Epithelial cell of proximal tubule (primary cell): ENCODE measurements at places on chromosomes 4 and X. TPM values are rescaled to one million over a fixed set of nuclear protein-coding genes. Genes with fewer than 3 reads are reported as not detected.
A peak's percentile ranks its signal among the peaks of the same experiment; 100 is the strongest.

The CCNB3 gene
- total RNA-seq: 0.17 and 2.9 TPM in 2 replicates

The CENPU gene
- total RNA-seq: 33.7 and 75.8 TPM in 2 replicates

The NUDT10 gene
- total RNA-seq: 3.0 and 3.2 TPM in 2 replicates

The ERVMER34-1 gene
- 3.5 and 6.5 TPM in 2 replicates for total RNA-seq

The KDR gene
- 0.29 and 1.4 TPM in 2 replicates for total RNA-seq

DNA sequence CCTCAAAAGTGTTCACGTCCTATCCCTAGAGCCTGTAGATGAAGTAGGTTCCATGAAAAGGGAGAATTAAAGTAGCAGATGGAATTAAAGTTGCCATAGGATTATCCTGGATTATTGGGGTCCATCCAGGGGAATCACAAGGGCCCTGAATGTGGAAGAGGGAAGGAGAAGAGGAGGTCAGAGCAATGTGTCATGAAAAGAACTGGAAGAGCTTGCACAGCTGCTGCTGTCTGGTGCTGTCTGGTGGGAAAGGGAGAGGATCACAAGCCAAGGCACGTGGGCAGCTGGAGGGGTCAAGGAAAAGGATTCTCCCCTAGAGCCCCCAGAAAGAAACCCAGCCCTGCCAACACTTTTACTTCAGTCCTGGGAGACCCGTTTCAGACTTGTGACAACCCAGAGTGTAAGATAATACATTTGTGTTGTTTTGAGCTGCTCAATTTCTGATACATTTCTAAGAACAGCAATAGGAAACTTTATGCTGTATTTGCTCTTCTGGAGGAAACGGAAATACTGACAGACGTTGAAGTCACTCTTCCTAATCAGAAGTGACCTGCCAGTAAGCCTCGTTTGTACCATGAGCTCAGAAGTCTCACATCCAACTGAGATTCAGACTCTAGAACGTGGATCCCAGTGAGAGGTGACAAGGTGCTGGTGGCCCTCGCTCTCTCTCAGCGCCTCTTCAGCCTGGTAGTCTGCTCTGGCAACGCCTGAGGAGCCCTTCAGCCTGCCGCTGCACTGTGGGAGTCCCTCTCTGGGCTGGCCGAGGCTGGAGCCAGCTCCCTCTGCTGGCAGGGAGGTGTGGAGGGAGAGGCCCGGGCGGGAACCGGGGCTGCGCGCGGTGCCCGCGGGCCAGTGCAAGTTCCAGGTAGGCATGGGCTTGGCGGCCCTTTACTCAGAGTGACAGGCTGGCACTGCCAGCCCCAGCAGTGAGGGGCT is 34.7 kb upstream of the ENPP6 start:
- no peak for DNase-seq

DNA sequence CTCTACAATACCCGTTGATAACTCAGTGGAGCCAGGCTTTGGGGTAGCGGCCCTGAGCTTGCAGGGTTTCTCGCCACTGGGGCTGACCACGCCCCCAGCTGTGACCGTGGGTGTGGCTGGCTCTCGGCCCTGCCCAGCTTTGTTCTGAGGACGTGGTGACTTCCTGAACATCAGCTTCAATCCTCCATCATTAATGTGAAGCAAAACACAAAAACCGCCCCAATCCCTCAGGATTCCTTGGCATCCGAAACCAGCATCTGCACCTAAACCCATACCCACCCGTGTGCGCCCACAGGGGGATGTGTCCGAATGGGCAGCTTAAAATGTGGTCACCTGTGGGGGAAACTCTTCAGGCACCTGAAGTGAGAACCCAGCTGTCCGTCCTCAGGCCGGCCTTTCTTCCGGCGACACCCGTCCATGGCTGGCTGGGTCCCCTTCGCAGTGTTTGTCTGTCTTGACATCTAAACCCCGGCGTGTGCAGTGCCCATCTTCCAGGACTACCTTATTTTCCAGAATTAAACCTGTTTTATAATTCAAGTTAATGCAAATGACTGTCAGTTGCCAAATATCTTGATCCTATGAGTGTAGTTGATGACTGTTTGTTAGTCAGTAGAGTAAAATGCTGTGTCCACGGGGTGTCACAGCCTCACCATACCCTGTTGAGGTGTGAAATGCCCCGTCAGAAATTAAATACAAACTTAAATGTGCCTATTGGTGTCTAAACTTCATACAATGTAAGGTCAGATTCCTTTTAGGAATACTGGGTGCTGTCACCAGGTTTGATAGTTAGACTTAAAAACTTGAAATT is 27.3 kb downstream of the NELFA start:
- no peak for DNase-seq

DNA sequence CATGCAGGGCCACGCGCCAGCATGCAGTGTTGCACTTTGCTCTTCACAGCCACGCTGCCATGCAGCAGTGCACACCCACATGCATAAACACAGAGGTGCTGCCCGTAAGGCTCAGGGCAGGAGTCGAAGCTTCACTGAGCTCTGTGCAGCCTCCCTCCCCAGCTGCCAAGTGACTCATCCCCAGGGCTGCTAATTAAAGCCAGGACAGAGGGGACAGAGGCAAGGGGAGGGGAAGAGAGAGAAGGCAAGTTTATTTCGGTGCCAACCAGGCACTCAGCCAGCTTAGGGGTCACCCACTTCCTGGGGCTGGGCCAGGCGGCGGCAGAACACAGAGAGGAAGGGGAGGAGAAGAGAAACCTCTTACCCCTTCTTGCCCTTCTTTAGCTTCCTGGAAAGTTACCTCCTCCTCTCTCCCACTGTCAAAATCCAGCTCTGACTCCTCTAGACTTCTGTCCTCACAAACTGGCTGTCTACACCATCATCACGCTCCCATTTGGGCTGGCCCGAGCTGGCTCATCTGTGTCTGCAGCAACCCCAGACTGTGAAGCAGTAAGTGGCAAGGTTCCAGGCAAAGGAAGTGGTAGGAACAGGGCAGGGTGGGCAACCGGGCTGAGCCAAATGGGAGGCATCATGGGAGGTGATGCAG is 6.2 kb upstream of the IQSEC2 start:
- no peak for DNase-seq

DNA sequence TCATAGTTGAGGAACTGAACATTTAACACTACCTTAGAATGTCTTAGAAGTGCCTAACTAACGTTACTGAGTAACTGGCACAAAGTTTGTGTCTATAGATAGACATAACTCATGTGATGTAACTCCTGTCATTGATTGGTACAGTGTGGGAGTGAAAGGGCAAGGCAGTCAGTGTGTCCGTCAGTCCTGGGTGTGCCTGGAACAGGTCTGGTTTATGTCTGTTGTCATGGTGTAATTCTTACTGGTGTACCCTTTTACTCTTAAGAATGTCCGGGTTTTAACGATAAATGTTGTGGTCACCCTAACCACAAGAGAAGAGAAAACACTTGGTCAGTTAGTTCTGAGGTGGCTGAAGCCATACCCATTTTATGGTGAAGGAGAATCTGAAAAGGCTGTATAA is 93.1 kb upstream of the ESX1 start:
- DNase-seq: no peak

DNA sequence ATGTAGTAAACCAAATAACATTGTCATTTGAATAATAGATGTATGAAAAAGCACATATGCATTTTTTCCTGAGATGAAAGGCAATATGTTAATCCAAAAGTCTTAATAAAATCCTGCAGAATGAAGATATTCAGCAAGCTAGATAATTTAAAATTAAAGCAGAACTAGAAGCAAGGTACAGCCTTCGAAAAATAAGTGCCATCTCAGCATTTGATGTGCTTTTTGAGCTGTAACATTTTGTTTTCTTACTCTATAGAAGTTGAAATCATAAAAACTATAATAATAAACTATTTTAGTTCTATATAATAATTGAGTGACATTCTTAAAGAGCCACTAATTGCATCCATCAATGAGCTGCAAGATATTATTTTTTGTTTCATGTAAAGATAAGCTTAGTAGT is 410.4 kb upstream of the TRAM1L1 start:
- DNase-seq: no peak

DNA sequence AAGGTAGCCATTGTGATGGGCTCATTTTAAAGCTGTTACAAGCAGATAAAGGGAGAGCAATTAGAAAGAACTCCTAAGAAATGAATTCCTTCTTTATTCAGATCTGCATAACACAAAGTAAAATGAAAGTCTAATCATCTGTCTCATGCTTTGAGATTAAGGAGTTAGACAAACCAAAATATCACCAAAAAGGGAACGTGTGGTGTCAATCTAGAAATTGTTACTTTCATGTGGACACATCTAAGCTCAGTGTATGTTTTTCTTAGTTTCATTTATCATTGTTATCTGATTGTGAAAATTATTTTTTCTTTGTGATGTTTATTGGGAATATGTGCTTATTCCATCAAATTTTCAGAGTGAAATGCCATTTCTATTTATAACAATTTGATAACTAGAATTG is 80.3 kb downstream of the BANK1 start:
- no peak for DNase-seq

DNA sequence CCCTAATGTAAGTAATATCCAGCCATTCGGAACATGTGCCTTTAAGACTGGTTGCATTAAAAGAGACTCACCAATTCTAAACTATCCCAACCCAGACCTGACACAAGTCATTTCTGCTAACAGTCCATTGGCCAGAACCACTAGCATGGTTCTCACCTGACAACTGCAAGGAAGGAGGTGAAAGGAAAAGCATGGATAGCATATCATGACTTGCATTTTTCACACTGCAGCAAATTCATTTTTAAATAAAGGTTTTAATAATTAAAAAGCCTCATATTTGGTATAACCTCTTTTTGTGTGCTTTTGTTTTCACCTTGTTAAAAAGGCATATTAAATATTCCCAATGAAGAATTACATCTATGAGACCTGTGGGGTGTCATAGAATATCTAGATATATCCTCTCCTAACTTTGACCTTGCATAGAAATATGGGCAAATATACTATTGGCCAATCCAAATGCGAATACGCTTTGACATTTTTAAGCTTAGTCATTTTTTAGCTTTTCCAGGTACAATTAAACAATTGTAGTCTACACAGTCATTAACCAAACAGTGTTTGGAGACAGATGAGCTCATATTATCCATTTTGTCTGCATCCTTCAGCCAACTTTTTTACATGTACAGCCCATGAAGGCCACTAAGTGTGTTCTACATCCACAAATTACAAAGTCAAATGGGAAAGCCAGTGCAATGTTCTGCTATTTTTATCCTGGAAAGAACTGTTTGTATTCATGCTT is 295.3 kb downstream of the PDGFC start:
- DNase-seq: no peak

- DNase-seq: no peak
Observed at GRCh38 chr4:152014280-152014679, 253.5 kb upstream of the GATB start.

DNA sequence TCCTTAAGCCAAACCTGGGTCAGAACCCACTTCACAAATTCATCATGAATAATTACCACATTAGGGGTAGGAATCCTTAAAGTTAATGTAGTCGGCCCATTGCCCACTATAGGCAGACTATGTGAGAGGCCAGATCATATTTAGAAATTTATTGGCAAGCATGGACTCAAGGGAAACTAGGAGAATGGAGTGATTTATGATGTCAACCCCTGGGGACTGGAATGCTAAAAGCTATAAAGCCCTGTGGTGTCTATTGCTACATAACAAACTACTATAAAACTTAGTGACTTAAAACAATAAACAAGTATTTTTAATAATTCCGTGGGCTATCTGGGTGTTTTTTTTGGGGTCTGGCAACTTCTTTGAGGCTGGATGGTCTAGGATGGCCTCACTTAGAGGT is 93.9 kb downstream of the PPP1R2C start:
- DNase-seq: no peak

DNA sequence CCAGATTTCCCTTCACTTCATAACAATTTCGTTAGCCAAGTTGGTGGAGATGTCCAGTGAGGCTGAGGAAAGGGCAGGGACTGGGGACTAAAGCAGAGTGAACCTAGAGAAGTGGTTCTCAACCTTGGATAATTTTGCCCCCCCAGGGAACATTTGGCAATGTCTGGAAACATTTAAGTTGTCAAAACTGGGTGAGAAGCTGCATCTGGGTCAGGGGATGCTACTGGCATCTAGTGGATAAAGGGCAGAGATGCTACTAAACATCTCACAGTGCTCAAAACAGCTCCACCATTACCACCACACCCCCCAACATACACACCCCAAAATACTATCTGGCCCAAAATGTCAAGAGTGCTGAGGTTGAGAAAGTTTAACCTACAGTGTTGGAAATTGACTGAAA is 32.0 kb upstream of the FGF16 start:
- DNase-seq: no peak

DNA sequence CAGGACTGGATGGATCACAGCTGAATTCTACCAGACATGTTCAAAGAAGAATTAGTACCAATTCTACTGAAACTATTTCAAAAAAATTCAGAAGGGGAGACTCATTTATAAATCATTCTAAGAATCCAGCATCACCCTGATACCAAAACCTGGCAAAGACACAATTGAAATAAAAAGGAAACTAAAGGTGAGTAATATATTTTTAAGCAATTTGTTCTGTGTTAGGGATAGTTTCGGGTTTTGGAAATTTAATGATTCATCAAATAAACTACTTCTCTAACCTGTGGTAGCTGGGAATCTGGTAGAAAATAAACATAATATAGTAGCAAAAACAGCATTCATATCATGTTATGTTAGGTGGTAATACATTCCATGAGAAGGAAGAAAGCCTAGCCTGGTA is 662.2 kb upstream of the BOD1L1 start:
- DNase-seq: peak; percentile 1

GRCh38 chr4:7701866-7702649 is 237.6 kb downstream of the AFAP1 start:
- DNase-seq: no peak

GRCh38 chr4:174460684-174461083 is 61.6 kb downstream of the HPGD start:
- DNase-seq: no peak

DNA sequence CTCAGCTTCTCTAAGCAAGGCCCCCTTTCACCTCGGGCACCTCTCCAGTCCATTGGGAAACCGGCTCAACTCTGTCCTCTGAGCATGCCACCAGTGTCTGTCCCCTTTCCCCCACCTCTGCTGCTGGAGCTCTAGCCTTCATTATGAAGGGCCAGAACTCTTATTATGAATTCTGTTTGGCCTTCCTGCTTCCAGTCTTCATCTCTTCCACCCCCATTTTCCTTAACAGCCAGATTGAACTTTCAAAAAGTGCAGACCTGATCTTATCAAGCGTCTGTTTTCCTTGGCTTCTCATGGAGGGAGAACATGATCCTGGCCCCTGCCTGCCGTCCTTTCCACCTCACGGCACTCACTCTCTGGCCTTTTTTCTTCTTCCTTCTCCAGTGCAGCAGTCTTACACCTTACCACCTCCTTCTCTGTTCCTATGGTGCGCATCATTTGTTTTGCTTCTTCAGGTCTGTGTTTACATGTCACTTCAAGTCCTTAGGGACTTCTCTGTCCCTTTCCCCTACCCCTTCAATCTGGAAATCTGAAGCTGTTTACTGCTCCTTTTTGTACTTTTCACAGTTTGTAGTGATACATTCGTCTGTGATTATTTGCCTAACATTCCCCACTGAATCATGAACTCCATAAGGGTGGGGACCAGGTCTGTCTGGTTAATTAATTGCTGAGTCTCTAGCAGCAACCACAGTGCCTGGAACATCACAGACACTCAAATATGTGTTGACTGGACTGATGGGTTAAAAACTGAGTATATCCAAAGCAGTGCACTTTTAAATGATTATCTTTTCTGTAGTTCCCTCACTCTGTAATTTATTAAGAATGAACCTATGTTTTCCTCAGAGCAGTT is 55.8 kb downstream of the FNIP2 start:
- no peak for DNase-seq
